Uterus (tissue), 4 donors: ENCODE measurements at places on chromosomes 12 and 14. TPM values are rescaled to one million over a fixed set of nuclear protein-coding genes. Genes with fewer than 3 reads are reported as not detected.

The GPR84 gene
- total RNA-seq = not detected

The PNN gene
- 46.3 TPM for total RNA-seq

GRCh38 chr12:127655691-127656090 is 611.3 kb upstream of the TMEM132C start:
- no peak overlapping the region for H3K27ac ChIP-seq
- H3K27me3 ChIP-seq = no peaks in the 10 kb centered on the region
- no peak for DNase-seq
- no peaks in the 10 kb centered on the region for H3K4me1 ChIP-seq
- no peak overlapping the region for H3K4me3 ChIP-seq

- peak overlapping the region; percentile 18 for H3K27ac ChIP-seq
- H3K4me3 ChIP-seq = no peak overlapping the region
- H3K36me3 ChIP-seq = no peaks in the 10 kb centered on the region
- DNase-seq = peak; percentile 90
- peaks cover 22% of the 10 kb centered on the region for H3K4me1 ChIP-seq
Measured at GRCh38 chr12:57213058-57213715, 3.4 kb upstream of the NXPH4 start.
